Activated T-cell treated with anti-CD3 and anti-CD28 coated beads, Interleukin-2, amount 50 U/mL, for 4 hours (primary cell): ENCODE measurements at places on chromosomes 3 and 15.

- DNase-seq = no peak
Observed at GRCh38 chr15:85097725-85098124, 116.1 kb downstream of the PDE8A start.

GRCh38 chr15:62785881-62786828 is 256.4 kb upstream of the TPM1 start:
- DNase-seq = no peak

GRCh38 chr15:83044156-83044555 is 22.9 kb downstream of the BTBD1 start:
- DNase-seq = no peak

- no peak for DNase-seq
Observed at GRCh38 chr3:150237490-150237889, 170.6 kb upstream of the TSC22D2 start.

DNA sequence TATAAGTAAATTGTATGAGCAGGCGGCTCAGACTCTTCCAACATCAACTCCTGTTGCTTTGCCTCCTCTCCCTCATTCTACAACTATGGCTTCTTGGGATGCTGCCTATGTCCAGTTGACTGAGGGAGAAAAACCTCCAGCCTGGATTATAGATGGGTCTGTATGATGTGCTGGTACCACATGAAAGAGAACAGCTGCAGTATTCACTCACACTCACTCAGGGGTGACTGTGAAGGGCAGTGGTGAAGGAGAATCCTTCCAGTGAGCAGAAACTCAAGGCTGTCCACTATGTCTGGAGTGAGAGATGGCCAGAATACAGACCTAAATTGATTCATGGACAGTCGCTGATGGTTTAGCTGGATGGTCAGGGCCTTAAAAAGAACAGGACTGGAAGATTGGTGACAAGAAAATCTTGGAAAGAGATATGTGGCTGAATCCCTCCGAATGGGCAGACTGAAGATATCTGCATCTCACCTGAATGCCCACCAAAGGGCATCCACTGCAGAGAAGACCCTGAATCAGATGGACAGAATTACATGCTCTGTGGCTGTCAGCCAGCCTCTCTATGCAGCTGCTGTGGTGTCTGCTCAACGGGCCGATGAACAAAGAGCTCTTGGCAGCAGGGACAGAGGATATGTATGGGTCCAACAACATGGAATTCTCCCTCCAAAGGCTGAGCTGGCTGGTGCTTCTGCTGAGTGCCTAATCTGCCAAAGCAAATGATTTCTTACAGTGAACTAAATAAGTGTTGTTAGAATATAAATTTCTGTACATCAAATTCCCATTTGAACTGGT is 1.9 kb upstream of the BCL2L10 start:
- no peak for DNase-seq

DNA sequence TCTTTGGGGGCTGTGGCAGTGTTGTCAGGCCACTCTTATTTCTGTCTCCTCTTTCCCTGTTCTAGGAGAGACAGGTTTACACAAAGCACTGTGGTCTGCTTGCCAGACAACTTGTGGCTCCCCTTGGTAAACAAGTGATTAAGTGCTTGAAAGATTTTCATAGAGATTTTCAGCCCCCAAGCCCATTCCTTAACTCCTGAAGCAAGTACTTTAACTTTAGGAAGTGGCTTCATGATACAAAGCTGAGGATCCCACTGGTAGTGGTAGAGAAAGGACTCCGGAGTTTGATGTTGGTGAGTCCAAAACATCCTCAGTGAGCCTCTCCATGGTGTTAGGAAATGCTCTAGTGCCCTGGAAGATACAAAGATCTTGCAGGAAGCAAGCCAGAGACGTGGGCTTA is 12.0 kb downstream of the ZBTB38 start:
- DNase-seq = no peak

DNA sequence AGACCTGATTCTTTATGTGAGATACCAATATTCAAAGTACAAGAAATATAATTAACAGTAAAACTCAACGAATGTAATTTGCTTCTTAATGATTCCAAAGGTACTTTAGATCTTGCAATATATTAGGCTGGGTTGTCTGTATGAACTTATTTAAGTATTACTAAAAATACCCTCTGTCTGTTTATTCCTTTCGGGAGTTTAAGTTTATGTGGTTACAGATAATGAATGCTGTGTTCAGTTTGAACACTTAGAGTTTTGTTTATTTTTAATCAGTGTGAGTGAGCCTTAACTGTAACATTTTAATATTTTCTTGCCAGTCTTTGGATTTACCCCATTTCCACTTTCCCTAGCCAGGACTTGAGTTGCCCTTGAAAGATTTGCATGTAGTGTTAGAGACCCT is 3.5 kb downstream of the PDE8A start:
- no peak for DNase-seq

DNA sequence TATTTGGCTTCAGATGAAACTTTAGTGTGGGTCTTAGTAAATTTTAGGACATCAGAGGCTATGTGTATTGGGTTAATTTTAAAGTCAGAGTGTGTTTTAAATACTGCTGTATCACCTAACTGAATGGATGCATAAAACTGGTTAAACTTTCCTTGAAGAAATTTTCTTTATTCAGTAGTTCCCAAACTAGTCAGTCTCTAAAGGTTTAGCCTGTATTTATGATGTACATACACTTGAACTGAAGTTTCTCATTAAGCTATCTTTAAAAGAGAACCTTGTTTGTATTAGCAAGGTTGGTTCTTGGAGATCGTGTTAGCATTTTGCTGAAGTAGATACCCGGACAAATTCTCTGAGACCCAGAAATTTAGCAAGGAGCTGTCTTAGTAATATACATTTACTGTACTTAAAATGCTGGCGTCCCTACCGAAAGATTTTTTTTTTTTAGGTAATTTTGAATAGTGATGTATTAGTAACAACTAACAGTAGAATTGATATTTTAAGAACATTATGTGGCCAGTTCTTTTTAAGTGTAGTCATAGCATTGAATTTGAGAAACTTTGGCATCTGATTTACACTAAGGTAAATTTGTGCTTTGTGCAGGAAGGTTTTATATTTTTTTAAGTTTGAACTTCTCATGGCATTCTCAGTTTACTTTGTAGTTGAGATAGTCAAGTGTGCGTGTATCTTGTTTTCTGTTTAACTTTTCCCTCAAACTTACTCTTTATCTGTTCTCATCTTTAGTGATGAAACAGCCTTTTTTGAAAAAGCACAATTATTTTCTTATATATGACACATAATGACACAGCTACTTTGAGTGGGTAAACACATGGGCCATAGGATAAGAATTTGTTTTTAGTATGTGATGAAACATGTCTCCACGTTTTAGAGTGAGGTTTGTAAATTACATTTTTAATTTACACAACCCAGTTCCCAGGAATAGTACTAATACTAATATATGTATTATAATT is 2.9 kb downstream of the DIPK2A start:
- DNase-seq = no peak

GRCh38 chr3:85533586-85533985 is 574.8 kb downstream of the CADM2 start:
- DNase-seq = no peak

- no peak for DNase-seq
Observed at GRCh38 chr3:50567011-50567385, 549 bp downstream of the C3orf18 start.

GRCh38 chr3:196650740-196651311 is 11.3 kb downstream of the NRROS start:
- no peak for DNase-seq

DNA sequence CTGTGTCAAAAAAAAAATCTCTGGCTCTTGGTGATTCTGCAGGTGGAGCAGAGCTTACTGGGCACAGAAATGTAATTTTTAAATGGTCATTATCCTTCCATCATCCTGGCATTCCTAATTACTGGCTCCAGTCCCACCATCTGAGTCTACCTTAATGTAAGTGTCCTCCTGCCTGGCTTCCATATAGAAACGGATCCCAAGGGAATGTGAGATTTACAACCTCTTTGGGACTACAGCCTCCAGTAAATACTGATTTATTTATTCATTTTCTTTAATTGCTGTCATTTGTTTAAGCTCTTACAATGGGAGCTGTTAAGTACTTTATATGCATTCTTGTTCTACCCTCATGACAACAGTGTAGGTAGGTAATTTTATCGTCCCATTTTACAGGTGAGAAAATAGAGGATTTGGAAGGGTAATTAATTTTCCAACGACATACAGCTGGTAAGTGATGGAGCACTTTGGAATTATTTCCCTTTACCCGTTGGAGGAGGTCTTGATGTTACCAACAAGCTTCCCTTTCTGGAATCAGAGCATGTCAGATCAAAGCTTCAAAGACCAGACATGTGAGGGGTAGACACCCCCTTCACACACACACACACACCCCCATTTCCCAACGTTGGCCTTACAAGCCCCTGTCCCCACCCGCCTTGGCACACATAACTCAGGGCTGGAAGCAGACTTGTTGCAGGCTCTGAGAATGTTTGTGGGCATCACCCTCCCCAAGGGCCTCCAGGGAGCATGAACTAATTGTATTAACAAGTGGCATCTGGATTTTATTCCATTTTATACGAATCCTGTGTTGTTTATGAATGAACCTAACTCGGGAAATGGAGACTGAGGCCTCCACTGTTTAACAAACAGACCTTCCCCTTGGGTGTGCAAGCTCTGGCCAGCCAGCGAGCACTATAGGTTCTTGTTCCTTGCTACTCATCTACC is 116.9 kb downstream of the ALDH1A2 start:
- no peak for DNase-seq

- DNase-seq = no peak
Observed at GRCh38 chr3:78861156-78861555, 906.6 kb downstream of the ROBO1 start.

GRCh38 chr15:29089731-29090616 is 179.6 kb downstream of the NSMCE3 start:
- no peak for DNase-seq

DNA sequence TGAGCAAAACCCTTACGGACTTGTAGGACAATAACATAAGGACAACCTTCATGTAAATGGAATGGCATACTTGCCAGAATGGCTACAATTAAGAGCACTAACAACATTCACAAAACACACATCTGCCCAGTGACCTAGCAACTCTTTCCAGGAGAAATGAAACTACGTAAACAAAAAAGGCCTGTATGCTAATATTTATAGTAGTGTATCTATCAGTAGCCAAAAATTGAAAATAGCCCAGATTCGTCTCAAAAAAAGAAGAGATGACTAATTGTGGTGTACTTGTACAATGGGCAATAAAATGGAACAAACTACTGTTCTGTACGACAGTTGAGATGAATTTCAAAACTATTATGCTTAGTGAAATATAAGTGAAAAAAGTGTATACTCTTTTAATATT is 38.4 kb downstream of the CMC1 start:
- no peak for DNase-seq

DNA sequence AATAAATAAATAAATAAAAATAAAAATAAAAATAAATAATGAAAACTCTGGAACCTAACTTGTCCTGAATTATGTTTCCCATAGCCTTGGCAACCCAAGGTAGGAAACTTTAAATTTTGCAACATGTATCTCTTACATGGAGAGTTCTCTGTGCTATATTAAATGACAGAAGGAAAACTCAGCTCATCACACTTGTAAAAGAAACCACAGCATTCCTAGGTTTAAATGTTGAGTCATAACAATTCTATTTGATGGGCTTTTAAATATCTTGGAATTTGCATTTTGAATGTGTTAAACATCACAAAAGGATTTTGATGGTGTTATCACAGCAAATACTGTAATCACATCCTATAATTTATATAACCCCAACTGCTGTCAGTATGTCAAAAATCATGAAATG is 144.2 kb downstream of the LRTM1 start:
- DNase-seq = no peak

GRCh38 chr15:100812802-100813201 is 66.8 kb upstream of the ALDH1A3 start:
- DNase-seq = no peak

- DNase-seq = no peak
Observed at GRCh38 chr3:187678726-187679268, 8.6 kb upstream of the SST start.

- no peak for DNase-seq
Observed at GRCh38 chr3:10780243-10780642, 35.8 kb upstream of the SLC6A11 start.

DNA sequence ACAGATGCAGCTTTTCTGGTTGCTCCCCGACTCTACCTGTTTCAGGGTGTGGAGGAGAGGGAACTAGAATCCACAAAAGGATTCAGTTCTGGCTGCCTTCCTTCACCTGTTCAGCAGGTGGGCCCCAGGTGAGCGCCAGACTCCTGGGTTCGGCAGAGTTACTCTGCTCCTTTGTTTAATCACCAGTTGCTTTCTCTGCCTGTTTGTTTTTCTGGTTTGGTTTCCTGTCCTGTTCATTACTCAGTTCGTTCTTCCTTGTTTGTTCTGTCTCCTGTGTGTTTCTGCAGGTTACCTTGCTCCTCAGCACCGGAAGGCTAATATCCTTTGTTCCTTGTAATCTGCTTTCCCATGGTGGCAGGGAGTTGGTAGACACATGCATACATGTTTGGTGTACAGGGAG is 508.5 kb upstream of the ATP11B start:
- DNase-seq = no peak

- DNase-seq = no peak
Observed at GRCh38 chr3:48402281-48402732, 27.6 kb downstream of the PLXNB1 start.

DNA sequence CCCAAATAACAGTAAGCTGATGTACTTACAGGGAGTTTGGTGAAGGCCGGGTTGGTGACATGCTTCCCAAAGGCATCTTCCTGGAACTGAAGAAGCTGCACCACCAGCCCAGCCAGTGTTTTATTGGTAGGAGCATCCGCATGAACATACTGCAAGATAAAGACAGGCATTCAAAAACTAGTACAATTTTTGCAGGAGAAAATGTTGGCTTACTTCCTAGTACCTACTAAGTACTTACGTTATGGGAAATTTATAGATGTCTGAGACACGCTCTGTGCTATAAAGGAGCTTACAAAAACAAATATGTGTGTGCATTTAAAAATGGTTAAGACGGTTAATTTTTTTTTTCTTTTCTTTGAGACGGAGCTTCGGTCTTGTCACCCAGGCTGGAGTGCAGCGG is 8.9 kb downstream of the SMARCC1 start:
- no peak for DNase-seq

GRCh38 chr3:2343031-2343682 is 244.5 kb downstream of the CNTN4 start:
- DNase-seq = no peak

GRCh38 chr3:112376992-112377391 is 44.0 kb downstream of the CD200 start:
- DNase-seq = no peak

DNA sequence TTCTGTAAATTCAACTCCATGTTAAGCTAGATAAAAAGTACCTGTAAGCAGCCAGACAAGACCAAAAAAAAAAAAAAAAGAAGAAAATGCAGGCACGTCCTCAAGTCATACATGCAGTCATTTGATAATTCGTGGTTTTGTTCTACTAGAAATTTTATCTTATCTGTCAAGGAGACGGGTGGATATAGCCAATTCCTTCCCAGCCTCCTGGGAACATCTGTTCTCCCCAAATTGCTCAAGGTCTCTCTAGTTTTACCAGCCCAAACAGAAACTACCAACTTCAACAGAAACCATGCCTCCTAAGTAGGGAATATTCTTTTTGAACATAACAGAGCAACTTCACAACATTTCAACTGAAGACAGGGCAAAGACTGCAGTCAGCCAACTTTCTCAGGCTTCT is 19.5 kb downstream of the RYK start:
- no peak for DNase-seq

GRCh38 chr15:101102746-101103145 is 149.1 kb downstream of the CHSY1 start:
- no peak for DNase-seq
